Nephron progenitor cell (in vitro differentiated cells): ENCODE measurements at places on chromosomes 12 and 14.

DNA sequence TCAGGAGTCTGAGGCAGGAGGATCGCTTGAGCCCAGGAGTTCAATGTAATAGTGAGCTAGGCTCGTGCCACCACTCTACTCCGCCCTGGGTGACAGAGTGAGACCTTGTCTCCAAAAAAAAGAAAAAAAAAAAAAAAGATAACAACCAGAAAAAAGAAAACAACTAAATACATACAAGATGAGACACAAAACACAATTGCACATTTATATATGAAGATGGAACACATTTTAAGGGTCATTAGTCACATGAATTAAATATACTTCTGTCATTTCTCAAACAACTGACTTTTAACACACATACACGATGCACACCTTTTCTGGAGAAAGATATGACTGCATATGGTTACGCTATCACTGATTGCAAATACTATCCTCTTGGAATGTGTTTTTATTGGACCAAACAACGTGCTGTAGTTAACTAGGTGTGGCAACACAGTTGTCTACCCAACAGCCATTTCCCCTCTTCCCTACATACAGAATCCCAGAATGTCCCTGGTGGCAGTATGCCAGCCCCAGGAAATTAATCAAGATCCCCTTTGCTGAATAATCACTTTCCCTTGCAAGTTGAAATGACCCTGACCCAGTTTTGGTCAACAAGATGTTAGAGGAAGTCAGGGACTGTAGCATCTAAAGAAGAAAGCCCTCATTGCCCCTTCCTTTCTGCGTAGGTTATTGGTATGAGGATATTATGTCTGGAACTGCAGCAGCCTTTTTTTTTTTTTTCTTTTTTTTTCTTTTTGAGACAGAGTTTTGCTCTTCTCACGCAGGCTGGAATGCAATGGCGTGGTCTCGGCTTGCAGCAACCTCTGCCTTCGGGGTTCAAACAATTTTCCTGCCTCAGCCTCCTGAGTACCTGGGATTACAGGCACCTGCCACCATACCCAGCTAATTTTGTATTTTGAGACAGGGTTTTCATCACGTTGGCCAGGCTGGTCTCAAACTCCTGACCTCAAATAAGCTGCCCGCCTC is 5.6 kb upstream of the MYL6B start:
- DNase-seq, result no peak

DNA sequence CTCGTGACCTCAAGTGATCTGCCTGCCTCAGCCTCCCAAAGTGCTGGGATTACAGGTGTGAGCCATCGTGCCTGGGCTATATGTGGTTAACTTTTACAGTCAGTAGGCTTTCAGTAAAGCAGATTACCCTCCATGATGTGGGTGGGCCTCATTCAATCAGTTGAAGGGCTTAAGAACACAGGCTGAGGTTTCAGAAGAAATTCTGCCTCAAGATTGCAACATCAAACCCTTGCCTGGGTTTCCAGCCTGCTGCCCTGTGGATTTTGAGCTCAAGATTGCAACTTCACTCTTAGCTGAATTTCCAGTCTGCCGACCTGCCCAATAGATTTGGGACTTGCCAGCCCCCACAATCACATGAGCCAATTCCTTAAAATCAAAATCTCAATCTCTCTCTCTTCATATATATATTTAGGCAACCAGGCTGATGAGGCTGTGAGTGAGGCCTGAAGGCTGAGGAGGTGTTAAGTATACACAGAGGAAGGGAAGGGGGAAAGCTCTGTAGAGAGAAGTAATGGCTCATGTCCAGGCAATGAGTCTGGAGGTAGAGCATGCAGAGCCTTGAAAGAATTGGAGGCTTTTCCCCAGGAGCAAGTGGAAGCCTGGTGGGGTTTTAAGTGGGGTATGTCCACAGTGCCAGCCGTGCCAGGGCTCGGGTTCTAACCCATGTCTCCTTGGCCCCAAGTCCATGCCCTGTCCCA is 33.3 kb upstream of the ACTN1 start:
- DNase-seq, result no peak

GRCh38 chr12:88562846-88563582 is 17.3 kb downstream of the KITLG start:
- no peak for DNase-seq

DNA sequence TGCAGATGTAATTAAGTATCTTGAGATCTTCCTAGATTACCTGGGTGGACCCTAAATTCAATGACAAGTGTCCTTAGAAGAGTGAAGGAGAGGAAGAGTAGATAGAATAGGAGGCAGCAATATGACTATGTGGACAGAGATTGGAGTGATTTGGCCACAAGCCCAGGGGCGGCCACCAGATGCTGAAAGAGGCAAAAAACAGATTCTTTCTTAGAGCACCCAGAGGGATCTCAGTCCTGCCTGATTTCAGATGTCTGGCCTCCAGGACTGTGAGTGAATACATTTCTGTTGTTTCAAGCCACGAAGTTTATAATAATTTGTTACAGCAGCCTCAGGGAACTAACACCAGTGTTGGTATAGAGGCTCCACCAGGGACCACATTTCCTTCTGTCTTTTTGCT is 67.3 kb downstream of the DACT1 start:
- no peak for DNase-seq

DNA sequence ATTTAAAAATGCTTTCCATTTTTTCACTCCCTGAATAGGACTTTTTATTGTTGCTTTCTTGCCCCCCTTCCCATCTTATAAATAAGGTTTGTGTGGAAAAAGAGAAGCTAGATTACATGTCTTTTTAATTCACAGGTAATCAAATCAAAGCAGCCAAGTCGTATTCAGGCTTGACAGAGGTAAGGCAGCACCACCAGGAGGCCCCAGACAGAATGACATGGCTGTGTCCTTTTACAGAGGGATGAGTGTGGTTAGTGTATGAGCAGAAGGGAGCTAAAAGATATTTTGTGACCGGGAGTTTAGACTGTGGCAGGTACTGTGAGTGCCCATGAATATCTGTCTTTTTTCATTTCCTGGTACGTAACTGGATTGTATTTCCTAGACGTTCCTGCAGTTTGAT is 596.1 kb downstream of the ETNK1 start:
- DNase-seq, result no peak

DNA sequence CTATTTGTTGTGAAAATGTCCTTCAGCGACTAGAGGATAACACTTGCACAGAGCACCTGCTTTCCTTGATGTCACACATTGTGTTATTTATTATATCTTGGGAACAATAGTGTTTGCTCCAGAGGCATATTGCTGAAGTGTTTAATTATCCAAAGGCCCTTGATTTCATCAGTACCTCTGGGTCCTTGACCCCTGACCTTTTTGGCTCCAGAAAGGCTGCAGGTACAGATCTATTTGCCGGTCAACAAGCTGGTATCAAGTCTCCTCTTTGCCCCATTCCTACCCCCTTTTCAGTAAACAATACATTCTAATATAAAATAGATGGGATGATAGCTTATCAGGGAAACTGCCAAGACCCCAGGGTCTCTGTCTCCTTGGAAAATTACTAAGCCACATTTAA is 206.8 kb downstream of the DACT1 start:
- DNase-seq, result no peak

GRCh38 chr12:106917503-106917902 is 38.2 kb upstream of the TMEM263 start:
- DNase-seq, result peak; percentile 12

- no peak for DNase-seq
Observed at GRCh38 chr12:52268212-52268611, 6.2 kb upstream of the KRT86 start.

DNA sequence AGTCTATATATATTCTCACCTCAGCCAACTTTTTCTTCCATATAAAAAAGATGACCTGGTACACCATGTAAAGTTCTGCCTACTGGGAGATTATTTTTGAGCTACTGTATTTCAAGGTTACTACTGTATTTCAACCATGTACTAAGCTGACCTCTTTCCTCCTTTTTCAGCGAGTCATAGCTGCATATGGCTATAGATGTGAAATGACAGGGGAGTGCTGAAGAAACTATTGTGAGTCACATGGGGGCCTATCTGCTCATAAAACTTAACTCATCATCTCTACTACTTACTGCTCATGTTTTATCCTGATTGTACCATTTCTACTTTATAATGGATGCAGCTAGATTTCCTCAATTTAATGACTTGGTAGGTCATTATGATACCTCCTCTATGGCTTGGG is 571.4 kb upstream of the ATP2B1 start:
- DNase-seq, result no peak

DNA sequence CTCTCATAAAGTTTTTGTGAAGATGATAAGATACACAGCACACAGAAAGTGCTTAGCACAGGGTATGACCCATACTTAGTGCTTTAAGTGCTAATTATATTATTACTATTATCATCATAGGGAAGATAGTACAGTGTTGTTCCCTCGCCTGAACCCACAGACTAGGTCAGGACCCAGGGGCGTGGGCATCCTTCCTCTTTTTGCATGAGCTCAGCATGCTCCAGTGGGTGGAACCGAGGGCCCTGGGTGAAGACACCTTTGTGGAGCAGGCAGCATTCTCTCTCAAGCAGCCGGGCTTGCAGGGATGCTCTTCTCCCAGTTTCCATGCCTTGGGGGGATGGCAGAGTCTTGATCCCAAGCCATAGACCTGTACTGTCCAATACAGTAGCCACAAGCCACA is 34.8 kb downstream of the CRACR2A start:
- no peak for DNase-seq

DNA sequence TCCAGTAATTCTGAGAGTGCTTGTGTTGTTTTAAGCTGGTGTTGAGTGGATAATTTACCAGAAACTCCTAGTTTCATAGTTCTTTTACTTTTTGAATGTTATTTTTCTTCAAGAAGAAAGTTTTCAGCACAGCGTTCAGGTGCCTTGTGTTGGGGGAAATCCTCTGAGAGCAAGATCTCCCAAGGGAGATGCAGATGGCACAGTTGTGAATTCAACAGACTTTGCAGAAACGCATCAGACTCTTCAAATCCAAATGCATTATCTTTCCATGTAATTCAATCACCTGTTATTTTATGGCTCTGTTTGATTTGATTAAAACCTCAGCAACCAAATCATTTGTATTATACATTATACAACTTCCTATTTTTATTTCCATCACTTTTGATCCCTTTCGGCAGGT is 439.9 kb downstream of the EGLN3 start:
- no peak for DNase-seq

GRCh38 chr12:57887631-57888408 is 41.3 kb upstream of the CTDSP2 start:
- no peak for DNase-seq

GRCh38 chr14:49955024-49955423 is 62.1 kb downstream of the ARF6 start:
- DNase-seq, result no peak

- DNase-seq, result no peak
Observed at GRCh38 chr12:2902272-2902880, 11.7 kb downstream of the TULP3 start.

- DNase-seq, result no peak
Observed at GRCh38 chr14:95699412-95699811, 13.2 kb downstream of the TCL1B start.

GRCh38 chr12:102050660-102051430 is 10.9 kb downstream of the WASHC3 start:
- DNase-seq, result no peak

DNA sequence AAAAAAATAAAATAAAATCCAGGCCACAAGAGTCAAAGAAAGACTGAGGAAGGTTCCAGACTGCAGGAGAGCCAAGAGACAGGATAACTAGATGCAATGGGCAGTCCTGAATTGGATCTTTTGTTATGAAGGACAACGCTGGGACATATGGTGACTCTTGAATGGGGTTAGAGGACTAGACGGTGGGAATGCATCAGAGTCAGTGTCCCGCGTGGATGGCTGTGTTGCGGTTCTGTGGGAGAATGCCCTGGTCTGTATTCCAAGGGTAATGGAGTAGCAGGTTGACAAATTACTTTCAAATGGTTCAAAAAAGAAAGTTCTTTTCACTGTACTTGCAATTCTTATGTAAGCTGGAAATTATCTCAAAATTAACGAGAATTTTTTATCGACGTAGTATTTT is 20.1 kb downstream of the SSH1 start:
- no peak for DNase-seq

- DNase-seq, result no peak
Observed at GRCh38 chr12:102093319-102093718, 26.6 kb downstream of the NUP37 start.

GRCh38 chr12:126784328-126784921 is 1482.5 kb upstream of the TMEM132C start:
- DNase-seq, result peak; percentile 50

GRCh38 chr12:54587315-54587873 is 1.1 kb downstream of the PPP1R1A start:
- DNase-seq, result no peak

- DNase-seq, result no peak
Observed at GRCh38 chr12:51020448-51021182, 5.6 kb downstream of the SLC11A2 start.

- peak; percentile 54 for DNase-seq
Observed at GRCh38 chr12:123389560-123390351, 5.8 kb downstream of the KMT5A start.

DNA sequence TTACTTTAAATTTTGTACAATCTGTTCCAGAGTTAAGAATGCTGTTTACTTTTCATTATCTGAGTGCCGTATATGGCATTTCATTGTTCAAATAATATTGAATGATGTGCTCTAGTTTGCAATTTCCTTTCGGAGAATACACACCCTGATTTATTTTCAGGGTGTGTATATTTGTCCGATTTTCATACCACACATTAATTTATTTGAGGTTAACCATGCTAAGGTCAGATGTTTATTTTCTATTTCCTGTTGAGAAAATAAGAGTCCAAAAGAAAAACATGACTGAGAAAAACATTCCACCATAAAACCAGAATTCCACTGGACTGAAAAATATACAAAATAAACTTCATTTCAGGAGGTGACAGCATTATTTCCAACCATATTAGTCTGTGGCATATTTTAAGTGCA is 64.2 kb upstream of the OVCH1 start:
- no peak for DNase-seq

DNA sequence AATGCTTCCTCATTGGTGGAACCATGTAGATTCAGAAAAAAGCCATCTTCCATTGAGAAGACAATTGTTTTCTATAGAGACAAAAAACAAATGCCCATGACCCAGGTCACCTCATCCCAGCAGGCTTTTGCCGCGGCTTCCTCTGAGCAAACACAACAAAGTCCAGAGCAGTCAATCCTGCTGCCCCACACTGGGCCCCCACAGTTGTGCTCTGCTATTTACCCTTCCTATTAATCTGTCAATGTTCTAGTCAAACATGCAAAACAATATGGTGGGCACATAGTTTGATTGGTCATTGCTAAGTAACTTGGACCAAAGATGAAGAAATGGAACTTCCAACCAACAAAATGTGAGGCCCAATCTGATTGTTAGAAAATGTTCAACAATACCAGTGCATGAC is 20.7 kb downstream of the C12orf42 start:
- no peak for DNase-seq

- no peak for DNase-seq
Observed at GRCh38 chr12:80040075-80040738, 59.1 kb upstream of the OTOGL start.

DNA sequence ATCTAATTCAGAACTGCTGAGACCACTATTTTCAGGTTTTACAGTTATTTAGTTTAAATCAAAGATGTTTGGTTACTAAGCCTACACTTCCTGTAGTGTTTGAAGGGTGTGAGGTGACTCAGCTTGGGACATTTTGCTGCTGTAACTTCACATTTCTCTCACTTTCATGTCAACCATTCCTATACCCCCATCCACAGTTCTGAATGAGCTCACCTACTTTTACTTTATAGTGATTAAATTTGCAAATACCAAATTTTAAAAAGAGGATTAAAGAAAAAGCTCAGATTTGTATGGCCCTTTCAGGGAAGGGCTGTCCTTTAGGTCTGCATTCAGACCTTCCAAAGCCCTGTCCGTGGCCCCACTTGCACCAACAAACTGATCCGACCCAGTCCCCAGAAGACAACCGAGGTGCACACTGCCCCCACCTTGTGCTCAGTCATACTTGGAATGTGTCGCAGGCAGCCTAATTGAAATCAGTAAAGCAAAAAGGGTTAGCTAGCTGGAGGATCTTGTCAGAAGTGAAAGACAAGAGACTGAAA is 174.4 kb downstream of the MON2 start:
- DNase-seq, result no peak
